ENCODE measurements at places on chromosomes 13 and 19.

- no peak for DNase-seq
Measured at GRCh38 chr19:1468821-1469254, 10.2 kb downstream of the C19orf25 start.

DNA sequence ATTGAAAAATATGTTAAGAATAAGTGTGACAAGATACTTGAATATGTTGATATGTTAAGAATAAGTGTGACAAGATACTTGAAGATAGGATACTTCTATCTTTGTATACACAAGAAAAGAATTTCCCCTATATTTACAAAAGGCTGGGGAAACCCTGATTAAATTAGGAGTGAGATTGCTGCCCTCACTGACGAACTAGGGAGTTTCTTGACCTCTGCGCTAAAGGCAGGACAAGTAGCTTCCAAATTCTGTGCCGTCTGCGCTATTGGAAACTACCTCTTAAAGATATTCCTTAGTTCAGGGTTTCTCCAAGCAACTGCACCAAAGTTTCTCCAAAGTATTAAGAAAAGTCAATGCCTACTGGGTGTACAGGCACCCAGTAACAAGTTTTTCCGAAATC is 730 bp downstream of the ZNF260 start:
- no peak for DNase-seq

DNA sequence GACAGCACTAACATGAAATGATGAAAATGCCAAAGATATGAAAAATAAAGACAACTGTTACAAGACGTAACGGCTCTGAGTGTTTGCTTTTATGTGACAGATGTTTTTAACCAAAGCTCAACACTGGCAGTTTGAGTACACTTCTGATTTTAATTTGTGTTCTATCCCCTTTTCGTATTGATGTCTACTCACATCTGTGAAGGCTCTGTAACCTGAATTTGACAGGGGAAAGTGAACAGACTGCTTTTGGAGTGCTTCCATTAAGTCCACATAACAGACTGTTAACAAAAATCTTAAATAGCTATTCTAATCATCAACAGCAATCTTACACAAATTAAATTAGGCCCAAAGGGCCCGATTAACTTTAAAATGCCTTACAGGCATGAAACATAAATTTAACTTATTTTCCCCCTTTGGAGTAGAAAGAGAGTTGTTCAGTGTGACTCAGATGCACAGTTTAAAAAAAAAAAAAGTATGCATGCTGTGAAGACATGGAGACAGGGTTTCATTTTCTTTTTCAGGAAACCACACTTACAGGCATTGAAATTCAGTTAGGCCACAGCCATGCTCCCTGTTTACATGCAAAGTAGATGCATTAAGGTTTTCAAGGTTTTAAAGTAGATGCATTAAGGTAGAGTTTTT is 16.3 kb upstream of the RNASEH2B start:
- DNase-seq, result no peak

DNA sequence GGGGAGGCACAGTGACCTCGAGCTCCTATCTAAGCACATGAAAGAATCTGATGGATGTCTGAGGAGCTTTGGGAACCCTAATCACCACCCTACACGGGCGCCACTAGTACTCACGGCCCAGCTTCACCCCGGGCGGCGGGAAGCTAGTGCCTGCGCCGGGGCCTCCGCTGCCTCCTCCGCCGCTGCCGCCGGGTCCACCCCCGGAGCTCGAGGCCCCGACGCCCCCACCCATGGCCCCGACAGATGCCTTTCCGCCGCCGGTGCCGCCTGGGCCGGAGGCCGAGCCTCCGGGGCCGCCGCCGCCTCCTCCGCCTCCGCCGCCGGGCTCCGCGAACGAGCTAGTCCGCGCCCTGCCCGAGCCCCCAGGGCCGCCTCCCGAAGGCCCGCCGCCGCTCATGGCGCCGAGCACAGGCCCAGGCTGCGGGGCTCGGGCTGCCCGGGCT is 312 bp downstream of the GSK3A start:
- no peak for DNase-seq

DNA sequence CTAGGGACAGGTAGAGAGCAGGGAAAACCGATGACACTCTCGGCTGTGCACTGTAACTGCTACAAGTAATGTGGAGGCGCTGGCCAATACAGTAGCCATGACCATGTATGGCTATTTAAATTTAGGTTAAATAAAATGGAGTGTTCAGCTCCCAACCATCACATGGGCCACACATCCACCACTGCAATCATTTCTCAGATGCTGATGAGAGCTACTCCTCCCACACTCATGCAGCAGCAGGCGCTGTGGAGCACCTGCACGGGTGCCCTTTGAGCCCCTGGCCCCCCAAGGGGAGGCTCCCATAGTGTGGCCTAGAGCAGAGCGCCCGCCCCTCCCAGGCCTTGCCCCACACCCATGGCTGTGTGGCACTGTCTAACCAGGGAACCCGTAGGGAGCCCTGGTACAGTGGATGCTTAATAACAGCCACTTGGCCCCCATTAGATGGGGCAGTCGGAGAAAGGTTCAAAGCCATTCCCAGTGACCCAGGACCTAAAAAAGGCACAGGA is 6.0 kb downstream of the ACP4 start:
- DNase-seq, result no peak

DNA sequence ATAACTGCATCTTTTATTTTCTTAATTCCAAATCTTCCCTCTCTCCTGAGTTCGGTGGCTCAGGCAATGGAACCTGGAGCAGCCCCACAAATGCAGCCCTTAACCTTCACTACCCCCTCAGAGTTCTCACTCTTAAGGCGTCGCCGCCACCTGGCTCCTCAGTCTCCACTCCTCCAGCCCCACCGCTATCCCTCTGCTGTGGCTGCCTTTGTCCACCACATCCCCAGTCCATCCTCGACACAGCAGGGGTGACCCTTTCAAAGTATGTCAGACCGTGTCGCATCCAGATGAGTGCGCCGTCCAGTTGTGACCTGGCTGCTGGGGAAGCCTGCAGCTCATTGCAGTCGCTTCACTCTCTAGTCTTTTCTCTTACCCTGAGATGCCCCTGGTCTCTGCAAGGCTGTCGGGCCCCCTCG is 1.0 kb downstream of the SPPL2B start:
- DNase-seq, result no peak

DNA sequence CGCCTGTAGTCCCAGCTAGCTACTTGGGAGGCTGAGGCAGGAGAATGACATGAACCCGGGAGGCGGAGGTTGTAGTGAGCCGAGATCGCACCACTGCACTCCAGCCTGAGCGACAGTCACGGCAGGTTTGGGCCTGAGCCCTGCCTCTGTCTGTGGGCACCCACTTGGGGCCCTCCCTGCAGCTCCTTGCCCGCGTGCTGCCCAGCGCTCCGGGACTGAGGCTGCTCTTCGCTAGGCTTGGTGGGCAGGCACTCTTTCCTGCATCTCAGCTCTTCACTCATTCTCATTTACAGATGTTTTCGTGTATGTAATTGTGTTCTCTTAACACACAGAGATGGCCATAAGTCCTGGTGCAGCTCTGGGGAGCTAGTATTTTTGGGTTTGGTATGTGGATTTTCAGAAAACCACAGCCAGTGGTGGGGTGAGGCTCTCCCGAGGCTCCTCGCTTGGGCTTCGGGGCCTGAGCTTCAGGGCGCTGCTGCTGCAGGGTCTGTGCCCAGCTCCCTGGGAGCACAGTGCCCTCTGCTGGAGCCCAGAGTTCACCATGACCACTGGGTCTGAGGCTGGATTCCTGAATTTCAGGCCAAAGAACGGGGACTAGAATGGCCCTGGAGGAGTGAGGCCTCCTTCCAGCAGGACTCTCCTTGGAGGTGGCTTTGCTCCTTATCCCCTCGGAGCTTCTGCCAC is 15.2 kb downstream of the UPF1 start:
- DNase-seq, result no peak

DNA sequence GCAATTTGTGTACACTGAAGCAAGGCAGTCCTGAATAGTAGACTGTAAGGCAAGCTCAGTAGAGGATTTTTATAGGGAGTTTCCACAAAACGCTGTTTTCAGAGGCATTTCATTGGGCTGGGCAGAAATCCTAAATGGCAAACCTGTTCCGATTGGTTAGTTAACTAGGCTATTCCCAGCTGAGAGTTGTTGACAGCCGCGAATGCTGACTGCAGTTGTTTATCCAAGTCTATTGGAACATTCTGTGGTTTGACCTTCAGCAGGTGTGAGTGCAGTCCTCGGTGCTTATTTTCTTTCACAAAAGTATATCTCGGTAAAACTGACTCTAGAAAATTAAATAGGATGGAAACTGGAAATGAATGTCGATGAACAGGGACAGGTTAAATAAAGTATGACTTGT is 45.4 kb downstream of the TPT1 start:
- DNase-seq, result no peak

GRCh38 chr13:97239306-97239705 is 17.2 kb downstream of the MBNL2 start:
- no peak for DNase-seq

DNA sequence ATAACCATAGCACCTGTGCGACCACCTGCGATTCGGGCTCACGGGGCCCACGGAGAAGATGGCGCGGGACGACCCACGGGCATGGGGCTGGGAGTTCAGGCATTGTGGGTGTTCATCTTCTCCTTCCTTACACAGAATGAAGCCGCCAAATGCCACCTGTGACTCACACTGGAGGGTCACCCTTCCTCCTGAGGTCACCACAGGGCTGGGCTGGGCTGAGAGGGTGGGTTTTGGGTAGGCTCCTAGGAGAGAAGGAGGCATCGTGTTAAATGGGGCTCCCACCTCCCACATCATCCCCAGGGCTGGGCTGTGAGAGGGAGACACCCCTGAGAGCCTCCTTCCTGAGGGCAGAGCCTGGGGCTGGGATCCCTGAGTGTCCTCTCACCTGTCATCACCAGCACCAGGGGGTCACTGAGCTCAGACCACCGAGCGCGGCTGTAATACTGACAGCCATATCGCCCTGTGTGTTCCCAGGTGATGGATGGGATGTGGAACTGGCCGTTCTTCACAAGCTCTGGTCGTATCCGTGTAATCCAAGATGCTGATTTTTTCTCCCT is 1.4 kb downstream of the LILRB2 start:
- DNase-seq, result no peak

DNA sequence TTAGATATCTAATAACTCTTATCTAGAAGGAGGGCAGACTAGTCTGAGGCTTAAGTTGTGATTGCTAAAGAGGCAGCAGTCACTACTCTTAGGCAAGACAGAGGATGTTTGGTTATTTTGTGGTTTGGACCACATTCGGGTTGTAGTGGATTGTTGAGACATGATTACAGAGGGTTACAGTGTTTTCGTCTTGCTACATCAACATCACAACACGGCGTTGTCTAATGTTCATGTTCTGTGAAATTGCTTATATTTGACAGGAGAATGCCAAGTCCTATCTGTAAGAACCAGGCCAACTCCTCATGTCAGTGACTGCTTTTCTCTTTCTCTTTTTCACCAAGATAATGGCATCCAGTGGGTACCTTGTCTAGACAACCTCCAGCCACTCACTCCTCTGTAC is 16.8 kb upstream of the TM9SF2 start:
- DNase-seq, result no peak

DNA sequence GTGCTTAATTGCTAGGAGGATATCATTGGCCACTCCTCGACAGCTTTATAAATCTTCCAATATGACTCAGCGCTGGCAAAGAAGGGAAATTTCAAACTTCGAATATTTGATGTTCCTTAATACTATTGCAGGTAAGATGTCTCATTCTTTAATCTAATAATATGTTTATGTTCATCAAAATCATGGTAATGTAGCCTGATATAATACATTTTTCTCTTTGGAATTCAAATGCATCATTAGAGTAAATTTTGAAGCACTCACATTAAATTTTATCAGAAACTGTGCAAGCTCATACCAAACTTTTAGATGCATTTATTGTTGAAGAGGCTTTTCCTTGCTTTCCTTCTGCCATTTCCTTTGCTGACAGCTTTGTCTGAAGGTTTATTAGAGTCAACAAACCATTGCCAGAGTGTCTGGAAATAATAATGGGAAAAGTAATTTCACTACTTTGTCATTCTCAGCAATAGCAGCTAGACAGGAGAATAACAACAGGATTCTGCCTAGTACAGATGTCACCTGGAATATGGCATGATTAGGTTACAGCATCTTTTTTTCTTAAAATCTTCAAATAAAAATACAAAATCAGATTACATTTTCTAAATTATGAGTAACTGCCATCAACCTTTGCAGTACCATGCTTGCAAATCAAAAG is 78.6 kb upstream of the MAB21L1 start:
- no peak for DNase-seq

GRCh38 chr19:50447750-50448149 is 15.1 kb downstream of the MYBPC2 start:
- no peak for DNase-seq

GRCh38 chr19:53365899-53366493 is 491 bp downstream of the ZNF525 start:
- no peak for DNase-seq

DNA sequence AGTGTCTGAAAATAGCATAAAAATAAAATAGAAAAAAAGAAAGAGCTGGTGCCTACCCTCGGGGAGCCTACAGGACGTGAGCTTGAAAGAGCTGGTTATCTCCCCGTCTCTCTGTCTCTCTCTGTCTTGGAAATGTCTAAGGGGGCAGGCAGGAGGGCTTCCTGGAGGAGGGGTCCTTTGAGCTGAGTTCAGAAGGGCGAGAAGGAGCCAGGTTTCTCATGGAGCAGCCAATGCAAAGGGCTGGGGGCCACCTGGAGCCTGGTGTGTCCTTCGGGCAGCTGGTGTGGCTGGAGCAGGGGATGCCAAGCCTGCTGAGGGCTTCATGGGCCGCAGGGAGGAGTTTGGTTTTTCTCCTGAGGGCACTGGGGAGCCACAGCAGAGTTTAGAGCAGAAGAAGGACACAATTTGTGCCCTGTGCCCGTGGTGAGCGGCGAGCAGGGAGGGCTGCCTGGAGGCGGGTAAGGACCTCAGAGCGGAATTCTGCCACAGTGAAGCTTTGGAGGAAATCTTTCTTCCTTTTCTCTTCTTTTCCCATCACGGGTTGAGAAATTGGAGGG is 38.7 kb downstream of the EFNA2 start:
- DNase-seq, result no peak

DNA sequence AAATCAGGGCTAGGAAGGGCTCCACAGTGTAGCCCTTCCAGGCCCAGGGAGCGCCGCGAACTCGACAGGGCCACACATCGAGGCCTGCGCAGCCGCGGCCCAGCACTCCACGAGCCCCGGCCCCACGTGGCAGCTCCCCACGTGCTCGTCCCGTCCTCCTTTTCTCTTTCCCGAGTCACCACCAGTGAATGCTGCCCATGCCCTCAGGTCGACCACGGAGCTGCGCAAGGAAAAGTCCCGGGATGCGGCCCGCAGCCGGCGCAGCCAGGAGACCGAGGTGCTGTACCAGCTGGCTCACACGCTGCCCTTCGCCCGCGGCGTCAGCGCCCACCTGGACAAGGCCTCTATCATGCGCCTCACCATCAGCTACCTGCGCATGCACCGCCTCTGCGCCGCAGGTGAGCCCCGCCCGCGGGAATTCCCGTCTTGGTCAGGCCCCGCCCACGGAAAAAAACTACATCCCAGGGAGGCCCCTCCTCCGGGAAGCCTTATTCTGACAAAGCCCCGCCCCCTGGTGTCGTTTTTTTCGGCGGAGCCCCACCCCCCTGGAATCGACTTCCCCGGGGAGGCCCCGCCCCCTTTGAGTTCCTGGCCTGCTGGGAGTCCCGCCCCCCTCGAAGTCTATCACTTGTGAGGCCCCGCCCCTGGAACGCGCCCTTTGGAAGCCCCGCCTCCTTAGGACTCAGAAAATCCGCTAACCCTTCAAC is 7.0 kb downstream of the HIF3A start:
- peak; percentile 38 for DNase-seq
